ENCODE measurements at places on chromosomes 12 and 14.

GRCh38 chr14:33932576-33933345, 18.1 kb downstream of the EGLN3 start:
- DNase-seq, result no peak

GRCh38 chr14:26925876-26926584, 328.2 kb upstream of the NOVA1 start:
- no peak for DNase-seq

GRCh38 chr14:97268097-97268496, 470.9 kb downstream of the VRK1 start:
- DNase-seq, result no peak

GRCh38 chr14:70359076-70359424, 433 bp downstream of the COX16 start:
- DNase-seq, result no peak

- DNase-seq, result no peak
Measured at GRCh38 chr12:22821985-22822384, 197.0 kb downstream of the ETNK1 start.

DNA sequence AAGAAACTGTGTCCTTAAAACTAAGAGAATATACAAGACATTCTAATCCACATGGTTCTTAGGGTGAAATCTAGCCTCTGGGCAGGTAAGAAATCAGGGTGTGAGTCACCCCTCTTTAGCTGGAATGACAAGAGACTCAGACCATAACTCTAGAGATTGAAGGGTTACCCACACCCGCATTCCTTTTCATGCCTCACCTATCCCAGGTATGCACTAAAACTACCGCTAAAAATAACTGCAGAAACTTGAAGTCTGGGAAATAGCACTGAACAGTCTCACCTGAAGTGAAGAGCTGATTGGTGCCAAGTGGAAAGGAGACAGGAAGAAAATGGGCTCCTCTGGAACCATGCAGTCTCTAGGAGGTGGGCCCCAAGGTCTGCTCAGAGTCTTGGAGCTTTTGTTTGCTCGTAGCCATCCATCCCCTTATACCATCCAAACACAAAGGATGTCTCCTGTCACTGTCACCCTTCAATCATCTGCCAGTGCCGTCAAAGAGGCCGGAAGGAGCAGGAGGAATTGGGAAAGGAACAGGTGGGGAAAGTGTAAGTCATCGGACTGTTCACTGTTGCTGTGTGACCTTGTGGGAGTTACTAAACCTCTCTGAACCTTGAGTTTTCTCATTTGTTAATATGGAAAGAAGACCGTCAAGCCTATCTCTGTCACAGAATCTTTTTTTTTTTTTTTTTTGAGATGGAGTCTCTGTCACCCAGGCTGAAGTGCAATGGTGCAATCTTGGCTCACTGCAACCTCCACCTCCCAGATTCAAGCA, 22.4 kb downstream of the DDX47 start:
- DNase-seq, result no peak

GRCh38 chr12:123076604-123077297, 74.1 kb downstream of the PITPNM2 start:
- no peak for DNase-seq

- DNase-seq, result no peak
Measured at GRCh38 chr12:80498059-80498728, 54.2 kb downstream of the PTPRQ start.

GRCh38 chr12:115273456-115273855, 589.5 kb upstream of the TBX3 start:
- DNase-seq, result no peak

- DNase-seq, result no peak
Measured at GRCh38 chr12:98456041-98456440, 59.3 kb upstream of the TMPO start.

GRCh38 chr14:77114609-77115008, 16.6 kb downstream of the CIPC start:
- DNase-seq, result no peak

DNA sequence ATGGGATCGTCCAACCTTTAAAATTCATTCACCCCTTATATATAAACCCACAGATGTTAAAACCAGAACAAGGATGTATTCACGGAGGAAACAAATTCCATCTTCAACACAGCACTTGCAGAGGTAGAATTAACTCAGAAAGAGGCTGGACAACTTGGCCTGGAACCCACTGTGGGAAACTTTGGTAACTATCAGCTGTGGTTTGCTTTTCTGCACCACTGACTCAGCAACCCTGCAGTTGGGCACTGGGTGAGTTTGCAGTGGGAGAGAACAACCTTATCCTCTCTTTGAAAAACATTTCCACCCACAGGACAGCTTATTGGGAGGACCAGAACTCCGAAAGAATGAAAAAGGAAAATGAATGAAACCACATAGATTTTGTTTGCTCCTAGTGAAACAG, 66.3 kb downstream of the ZNF664 start:
- DNase-seq, result no peak

DNA sequence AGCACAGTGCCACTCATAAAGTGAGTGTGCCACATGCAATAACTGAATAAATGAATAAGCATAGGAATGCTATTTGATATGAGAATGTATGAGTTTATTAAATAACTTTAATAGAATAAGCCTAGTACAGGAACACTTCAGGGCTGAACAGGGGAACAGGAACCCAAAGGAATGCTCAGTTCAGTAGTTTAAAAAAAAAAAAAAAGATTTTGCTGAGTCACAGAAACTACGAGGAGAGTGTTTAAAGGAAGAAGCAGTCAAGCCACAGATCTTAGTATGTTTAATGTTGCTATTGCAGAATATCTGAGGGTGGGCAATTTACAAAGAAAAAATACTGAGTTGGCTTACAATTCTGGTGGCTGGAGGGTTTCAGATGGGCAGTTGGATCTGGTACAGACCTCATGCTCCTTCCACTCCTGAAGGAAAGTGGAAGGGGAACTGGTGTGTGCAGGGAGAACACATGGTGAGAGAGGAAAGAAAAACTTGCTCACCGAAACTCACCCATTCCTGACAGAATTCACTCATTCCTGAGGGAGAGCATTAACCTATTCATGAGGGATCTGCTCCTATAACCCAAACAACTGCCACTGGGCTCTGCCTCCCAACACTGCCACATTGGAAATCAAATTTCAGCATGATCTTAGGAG, 880.3 kb upstream of the MGAT4C start:
- DNase-seq, result no peak

GRCh38 chr14:50353126-50353525, 41.0 kb downstream of the DMAC2L start:
- no peak for DNase-seq

DNA sequence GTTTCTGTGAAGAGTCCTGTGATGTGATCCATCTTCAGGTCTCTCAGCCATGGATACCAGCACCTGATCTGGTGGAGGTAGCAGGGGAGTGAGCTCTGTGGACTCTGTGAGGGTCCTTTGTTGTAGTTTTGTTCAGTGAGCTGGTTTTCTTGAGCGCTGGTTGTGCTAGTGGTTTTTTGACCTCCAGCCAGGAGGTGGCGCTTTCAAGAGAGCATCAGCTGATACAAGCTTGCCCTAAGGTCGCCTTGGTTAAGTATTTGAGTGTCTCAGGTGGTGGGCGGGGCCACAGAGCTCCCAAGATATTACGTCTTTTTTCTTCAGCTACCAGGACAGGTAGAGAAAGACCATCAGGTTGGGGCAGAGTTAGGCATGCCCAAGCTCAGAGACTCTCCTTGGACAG, 139.7 kb downstream of the TTLL5 start:
- no peak for DNase-seq

DNA sequence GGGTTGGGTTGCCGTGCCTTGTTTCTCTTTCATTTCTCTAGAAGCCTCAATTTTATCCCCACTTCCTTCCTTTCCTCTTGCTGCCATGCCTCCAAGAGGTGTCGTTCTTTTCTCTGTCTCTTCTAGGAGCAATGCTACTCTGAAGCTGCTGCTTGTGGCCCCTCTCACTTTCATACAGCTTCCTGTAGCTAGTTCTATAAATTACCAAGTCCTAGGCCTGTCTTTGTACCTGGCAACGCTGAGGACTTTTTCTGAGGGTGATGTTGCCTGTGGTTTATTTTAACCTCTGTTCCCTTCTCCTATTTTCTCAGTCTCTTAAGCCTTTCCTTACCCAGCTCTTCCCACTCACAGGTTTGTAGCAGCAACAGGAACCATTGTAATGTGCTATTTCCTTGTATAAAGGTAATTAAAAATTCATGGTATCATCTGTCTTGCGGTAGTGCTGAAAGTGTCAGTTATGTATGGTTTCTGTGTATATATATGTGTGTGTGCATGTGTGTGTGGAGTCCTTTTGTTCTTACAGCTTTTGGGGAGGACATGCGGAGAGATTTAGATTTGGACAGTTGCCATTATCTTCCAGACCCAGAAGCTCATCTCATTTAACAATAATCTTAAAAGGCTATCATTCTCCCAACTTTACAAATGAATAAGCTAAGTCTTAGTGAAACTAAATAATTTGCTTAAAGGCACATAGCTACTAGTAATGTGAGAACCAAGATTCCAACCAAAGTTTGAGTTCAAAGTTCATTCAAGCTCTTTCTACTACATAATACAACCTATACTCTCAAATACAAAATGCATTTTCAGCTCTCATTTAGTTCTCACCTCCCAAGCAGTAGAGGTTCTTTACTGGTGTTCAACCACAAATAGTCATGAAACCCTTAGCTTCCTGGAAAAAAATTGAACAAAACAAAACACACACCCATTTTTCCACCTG, 43.8 kb downstream of the DDHD1 start:
- DNase-seq, result no peak

DNA sequence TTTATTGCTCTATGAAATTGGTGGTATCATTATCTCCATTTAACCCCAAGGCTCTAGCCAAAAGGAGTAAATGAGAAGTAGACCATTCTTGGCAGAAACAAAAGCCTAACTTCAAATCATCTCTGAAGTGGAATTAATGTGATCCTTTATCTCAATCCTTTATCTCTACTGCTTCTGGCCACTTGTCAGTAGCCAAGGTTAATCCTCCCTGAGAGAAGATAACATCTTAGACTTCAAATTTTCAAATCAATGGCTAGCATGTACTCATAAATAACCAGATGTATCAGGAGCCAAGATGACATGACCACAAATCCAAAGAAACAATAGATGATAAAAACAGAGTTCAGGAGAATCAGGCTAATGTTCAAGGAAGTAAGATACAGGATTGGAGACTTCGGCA, 123.1 kb upstream of the RASSF8 start:
- no peak for DNase-seq

- no peak for DNase-seq
Measured at GRCh38 chr12:32366714-32367113, 32.6 kb upstream of the FGD4 start.

DNA sequence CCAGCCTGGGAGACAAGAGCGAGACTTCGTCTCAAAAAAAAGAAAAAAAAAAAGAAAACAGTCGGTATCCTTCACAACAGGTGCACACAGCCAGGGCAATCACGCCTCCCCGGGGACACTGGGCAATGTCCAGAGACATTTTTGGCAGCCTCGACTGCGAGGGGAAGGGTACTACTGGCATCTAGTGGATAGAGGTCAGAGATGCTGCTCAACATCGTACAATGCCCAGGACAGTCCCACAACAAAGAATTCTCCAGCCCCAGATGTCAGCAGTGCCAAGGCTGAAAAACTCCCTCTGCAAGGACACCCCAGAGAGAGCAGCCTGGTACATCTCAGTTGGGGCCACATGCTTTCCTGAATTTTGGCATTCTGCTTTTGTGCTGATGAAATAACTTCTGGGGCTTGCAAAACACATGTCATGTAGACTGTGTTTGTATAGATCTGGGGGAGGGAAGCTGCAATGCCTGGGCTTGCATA, 21.5 kb downstream of the ALDH2 start:
- DNase-seq, result no peak

DNA sequence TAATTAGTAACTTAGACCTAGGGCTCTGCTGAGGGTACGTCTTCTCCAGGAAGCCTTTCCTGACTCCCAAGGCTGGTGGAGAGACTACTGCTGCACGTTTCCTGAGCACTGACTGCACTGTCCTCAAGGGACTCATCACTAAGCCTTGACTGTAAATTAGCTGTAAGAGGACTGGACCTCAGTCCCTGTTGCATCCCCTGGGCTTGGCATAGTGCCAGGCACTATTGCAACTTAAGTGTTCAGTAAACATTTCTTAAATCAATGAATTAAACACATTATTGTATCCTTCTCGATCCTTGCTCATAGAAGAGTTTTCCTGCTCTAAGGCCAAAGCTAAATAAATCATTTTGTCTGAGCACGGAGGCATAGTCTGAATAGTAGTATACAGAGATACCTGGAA, 31.9 kb upstream of the IFNG-AS1 start:
- DNase-seq, result no peak

All from breast epithelium (tissue), 4 donors.